ENCODE measurements at places on chromosomes 5 and 9.

DNA sequence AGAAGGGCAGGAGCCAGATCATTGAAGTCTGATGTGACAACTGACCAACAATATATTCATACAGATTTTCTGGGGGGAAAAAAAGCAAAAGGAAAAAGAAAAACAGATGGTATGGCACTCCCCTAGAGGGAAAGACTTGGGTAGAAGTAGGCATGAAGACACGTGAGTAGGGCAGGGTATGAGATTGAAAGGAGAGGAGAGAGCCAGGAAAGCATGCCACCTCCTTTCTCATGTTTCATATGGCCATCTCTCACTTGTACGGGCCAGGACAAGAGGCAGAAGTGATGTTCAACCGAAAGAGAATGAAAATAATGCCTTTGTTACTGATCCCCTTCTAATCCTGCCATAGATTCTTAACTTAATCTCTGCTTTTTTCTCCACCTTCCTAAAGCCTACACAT lies 139.0 kb upstream of the ACTBL2 start:
- DNase-seq: no peak

DNA sequence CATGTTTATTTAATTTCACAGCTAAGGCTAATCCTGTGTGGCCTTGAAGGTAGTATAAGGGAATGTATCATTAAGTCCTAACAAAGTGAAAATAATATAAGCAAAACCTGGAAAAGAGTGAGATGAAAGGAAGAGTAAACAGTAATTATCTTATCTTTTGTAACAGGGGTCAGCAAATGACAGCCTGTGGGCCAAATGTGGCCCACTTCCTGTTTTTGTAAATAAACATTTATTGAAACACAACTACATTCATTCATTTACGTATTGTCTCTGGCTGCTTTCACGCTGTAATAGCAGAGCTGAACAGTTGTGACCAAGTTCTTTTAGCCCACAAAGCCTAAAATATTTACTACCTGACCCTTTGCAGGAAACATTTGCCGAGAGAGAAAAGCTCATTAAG lies 78.4 kb upstream of the HTR4 start:
- no peak for DNase-seq

DNA sequence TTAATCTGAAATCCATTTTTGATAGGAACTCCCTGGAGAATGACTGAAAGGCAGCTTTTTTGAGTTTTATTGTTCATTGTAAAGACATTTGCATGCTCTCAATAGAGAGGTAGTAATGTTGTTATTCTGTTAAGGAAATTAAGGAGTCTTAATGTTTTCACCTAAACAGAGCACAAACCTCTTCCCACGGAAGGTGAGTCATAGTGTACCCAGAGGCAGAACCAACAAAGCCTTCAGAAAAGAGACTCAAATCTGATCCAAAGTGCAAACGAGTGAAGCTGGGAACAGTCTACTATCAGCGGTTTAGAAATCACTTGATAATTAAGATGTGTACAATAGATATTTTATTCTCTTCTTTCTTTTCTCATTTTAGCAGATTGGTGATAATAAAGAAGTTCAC lies 470.5 kb downstream of the PLK2 start:
- no peak for DNase-seq

DNA sequence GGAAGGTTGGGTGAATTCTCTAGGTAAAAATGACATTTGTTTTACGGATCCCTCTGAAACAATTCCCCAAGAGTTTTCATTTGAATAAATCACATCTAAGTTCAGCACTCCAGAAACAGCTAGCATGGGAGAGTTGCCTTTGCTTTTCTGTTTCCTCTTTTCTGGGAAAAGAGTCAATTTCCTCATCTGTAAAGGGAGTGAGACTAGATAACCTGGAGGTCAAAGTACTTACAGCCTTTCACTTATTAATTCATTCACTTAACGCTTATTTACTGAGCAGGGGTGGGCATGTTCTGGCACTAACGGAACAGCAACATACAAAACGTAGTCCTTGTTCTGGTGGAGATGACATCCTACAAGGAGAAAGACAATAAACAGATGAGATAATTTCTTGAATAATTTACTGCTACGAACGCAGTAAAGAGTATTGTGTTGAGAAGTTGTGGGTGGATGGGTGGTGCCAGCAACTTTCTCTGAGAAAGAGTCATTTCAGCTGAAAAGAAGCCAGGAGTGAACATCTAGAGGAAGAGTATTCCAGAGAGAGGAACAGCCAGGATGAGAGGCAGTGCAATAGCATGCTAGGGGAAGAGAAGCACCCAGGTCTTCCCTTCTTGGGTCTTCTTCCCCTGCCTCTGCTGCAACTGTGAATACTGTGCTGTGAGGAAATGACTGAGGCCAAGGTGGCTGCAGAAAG lies 335.6 kb downstream of the ZSWIM6 start:
- DNase-seq: no peak

DNA sequence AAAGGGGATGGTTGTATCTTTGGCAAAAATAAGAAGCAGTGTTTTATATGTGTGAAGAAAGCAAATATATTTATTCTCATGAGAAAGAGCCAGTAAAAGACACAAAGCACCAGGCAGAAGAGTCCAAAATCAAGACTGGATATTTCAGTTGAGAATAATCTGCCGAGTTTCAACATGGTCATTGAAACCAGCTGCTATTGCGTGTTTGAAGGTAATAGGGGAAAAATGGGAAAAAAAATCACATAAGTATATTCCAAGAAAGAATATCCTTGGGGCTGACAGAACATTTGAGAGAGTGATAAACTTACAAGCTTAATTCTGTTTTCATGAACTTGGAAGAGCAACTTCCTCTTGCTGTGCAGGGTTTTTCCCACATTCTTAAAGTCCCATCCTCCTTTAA lies 79.9 kb downstream of the ISOC1 start:
- no peak for DNase-seq

DNA sequence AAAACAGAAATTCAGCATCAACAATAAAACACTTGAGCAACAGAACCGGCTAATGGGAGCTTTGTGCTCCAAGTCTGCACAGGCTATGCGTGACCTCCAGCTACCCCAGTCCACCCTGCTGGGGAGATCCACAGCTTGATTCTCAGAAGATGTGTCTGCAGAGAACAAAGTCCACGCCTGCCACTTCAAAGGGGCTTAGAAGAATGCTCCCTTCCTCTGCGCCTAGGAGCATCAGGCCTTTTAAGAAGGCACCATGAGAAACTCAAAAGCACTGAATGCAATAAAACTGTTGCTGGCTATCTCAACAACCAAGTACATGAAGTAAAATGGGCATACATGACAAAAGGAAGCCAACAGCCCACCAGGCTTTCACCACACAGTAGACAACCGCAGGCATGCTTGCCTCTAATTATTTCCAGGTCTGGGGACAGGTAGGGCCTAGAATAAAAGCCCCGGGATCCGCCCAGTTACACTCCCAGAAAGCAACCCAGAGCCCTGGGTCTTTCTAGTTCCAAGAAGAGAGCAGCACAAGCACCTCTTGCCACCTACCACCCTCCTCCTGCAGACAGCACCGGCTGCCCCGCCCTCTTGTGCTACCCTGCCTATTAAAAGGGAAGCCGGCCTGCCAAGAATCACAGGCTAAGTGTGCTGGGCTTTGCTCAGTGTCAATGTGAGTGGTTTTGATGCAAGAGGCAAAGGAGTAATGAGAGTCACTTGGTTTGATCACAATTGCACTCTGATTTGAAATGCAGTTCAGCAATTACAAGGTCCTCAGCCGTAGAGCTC lies 123.2 kb downstream of the SPOCK1 start:
- DNase-seq: no peak

- DNase-seq: no peak
Observed at GRCh38 chr9:18692268-18692667, 218.3 kb downstream of the ADAMTSL1 start.

DNA sequence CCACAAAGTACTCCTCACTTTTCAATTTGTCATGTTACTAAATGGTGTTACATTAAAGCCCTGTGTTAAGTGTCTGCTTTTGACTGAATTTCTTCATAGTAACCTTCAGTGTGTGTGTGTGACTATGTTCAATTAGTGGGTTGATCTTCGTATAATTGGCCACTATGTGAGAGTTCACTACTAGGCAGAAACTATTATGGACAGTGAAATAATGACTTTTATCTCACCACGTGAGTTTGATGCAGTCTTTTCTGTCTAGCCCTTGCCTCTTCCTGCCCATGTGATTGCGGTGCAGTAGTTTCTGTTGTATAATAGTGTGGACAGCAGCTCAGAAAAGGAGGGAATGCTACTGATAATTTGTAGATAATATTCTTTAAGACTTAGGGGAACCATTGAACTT lies 1.8 kb upstream of the MAML1 start:
- no peak for DNase-seq

DNA sequence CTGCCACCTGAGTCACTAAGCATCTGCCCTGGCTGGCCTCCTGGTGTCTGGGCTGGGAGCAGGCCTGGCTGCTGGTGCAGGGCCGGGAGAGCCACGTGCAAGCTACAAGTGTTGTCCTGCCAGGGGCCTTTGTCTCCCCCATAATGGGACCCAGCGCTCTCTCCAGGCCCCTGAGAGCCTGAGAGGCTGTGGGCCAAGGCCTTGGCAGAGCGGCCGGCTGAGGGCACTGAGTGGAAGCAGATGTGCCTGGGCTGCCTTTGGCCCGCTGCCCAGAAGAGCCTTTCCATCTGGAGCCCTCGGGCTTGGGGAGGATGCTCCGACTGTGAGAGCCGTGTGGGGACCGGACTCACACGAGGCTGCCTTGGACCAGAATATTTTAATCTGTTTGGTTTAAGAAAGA lies 185.5 kb downstream of the RGS3 start:
- DNase-seq: peak; percentile 50

DNA sequence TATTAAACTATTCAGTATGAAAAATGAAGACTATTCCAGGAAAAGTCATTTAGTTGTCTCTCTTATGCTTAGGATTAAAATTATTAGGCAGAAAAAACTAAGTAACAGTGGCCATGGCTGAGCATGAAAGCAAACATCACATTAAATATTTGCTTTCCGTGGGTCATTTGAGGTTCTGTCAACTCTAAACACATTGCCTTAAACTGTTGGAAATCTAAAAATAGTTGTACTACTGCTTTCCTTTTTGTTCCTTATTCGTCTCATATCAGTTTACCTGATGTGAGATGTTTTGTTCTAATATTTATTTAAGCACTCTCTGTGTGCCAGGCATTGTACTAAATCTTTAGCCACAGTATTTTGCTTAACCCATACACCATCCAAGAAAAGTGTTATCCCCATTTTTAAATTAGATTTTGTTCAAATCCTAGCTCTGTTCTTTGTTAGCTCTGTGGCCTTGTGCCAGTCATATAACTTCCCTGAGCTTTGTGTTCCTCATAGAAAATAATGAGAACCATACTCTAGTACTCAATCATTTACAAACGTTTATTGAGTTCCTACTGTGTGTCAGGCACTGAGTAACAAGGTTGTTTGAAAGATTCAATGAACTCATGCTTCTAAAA lies 18.7 kb upstream of the ZNF608 start:
- DNase-seq: no peak

- DNase-seq: peak; percentile 52
Observed at GRCh38 chr5:54616031-54616430, 98.5 kb downstream of the SNX18 start.

GRCh38 chr5:167339205-167339604 lies 952.2 kb upstream of the WWC1 start:
- DNase-seq: no peak

DNA sequence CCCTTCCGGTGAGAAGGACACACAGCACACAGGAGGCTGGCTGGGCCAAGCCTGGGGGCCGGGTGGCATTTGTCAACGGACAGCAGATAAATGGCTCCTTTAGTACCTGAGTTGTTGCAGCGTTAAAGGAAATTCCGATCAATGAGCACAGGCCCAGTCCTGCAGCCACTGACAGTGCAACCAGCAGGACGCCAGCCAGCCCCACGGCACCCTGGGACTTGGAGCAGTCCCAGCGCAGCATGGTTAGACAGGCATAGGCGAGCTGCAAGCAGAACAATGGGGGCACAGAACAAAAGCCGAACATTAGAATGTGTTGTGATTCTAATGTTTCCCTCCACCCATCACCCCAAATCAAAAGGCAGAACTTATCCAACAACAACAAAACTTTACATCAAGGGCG lies 39.3 kb downstream of the PTCH1 start:
- DNase-seq: no peak

DNA sequence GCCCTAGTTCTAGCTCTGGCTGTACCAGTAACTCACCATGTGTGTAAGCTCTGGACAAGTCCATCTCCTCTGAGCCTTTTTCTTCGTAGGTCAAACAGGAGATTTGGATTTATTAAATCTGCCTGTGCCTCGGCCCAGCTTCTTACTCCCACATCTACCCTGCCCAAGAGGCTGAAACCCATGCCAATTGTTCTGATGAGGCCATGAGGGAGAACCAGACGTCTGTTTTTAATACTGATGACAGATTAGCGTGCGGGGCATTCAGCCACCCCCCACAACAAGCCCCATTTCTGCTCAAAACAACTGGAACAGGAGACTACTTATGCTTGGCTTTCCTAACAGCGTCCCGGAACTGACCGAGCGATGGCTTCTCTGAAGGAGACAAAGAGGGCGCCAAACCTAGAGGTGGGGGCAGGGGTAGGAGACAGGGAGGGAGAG lies 81.2 kb upstream of the TRIM32 start:
- DNase-seq: no peak

- DNase-seq: no peak
Observed at GRCh38 chr5:66406761-66407336, 189.3 kb upstream of the MAST4 start.

Measured in mucosa of gallbladder (tissue), 1 donor.